ENCODE measurements at places on chromosomes 2 and 18.

DNA sequence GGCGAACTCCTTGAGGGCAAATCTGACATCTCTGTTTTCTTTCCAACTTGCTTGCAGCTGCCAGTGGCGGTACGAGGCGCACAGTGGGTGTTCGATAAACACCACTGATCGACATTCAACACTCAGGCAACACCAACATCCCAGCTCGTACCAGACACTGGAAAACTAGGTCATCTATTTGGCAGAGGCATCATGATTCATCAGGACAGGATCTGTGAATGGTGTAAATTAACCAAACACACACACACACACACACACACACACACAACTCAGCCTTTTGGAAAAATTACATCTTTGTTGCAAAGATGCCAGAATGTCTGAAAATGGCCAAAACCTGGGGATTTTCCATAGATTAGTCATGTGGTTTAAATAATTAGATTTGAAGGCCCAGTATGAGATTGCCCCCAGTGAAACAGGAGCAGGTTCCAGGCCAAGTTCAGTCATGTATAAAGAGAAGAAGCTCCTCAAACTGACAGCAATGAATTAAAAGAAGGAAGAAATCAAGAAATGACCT lies 150.5 kb upstream of the NCKAP5 start:
- DNase-seq = no peak

GRCh38 chr2:88600038-88600465 lies 27.2 kb downstream of the EIF2AK3 start:
- peak; percentile 69 for DNase-seq

DNA sequence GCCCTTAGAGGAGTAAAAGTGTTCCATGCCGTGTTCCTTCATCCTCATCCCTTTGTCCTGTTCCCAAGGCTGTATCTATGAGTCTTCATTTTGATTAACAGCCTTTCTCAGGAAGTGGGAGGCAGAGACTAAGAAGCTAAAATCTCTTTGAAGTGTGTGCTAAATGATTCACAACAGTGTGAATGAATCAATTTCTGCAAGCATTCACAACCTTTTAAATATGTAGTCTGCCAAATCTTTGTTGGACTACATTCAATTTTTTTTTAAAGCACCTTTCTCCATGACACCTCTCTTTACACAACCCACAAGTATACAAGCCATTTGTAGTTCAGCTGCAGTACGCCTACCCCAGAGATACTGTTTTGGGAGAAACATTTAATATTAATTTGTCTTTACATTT lies 408.6 kb upstream of the FANCL start:
- DNase-seq = no peak

- DNase-seq = no peak
These were observed 119.7 kb downstream of the GAREM1 start for GRCh38 chr18:32351032-32351431.

GRCh38 chr2:71243634-71244301 lies 16.9 kb upstream of the PAIP2B start:
- DNase-seq = no peak

DNA sequence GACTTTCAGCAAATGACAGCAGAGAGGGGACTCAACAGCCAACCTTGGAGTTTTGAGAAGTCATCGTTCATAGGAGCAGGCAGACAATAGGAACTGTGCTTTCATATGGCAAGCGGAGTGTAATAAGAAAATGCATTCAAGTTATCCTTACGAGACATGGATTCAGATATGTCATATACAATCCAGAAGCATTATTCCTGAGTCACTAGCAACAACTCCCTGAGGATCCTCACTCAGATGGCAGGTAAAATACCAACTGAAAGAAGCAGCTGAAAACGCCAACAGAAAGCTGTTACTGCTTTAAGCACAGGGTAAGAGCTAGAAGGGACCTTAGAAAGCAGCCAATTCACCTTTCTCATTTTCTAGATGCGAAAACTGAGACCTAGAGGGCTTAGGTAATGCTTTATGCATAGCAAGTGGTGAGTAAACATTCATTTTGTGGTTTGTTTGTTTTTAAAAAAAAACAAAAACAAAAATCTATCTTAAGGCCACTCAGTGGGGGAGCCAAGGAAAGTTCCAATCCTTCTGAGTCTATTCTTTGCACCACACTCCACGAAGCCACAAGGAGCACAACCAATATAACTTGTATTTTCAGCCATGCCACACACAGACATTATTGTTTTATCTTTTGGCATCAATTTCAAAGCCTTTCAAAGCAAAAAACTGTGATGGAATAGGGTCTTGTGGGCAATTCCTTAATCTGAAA lies 89.1 kb upstream of the RIOK3 start:
- no peak for DNase-seq

DNA sequence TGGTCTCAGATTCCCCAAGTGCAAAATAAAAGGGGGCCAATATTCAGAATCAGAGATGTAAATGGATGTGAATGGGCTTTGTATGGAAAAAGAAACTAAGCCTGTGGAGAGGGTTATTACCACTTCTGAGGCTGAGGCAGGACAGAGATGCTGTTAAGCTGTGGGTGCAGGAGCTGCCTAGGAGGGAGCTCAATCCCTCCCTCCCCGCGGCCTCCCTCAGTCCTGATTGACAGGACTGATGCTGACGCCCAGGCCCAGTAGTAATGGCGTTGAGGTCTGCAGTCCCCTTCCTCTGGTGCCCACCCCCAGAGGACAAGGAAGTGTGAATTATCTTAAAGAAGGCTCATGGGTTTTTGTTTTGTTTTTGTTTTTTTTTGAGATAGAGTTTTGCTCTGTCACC lies 40.4 kb downstream of the PSD4 start:
- DNase-seq = no peak

GRCh38 chr2:179559108-179559806 lies 294.6 kb upstream of the SESTD1 start:
- DNase-seq = no peak

GRCh38 chr2:105261061-105261460 lies 19.5 kb downstream of the GPR45 start:
- DNase-seq = no peak

GRCh38 chr2:227188292-227188691 lies 23.9 kb downstream of the COL4A3 start:
- DNase-seq = no peak

DNA sequence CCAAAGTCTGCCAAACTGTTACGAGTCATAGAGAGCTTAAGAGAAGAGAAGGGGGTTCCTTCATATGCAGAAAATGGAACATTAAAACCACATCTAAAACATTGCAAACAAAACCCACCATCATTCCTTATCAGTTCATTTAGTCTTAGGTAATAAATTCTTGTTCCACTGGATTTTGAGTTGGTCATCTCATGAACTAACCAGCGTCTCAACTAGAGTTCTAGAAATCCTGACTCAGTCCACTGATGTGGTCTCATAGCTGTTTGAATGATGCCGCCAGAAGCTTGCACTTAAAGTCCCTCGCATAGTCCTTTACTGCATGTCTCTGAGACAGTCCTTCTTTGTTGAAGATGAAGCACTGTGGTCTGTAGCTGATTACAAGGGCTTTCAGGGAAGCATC lies 15.0 kb upstream of the CAB39 start:
- no peak for DNase-seq

DNA sequence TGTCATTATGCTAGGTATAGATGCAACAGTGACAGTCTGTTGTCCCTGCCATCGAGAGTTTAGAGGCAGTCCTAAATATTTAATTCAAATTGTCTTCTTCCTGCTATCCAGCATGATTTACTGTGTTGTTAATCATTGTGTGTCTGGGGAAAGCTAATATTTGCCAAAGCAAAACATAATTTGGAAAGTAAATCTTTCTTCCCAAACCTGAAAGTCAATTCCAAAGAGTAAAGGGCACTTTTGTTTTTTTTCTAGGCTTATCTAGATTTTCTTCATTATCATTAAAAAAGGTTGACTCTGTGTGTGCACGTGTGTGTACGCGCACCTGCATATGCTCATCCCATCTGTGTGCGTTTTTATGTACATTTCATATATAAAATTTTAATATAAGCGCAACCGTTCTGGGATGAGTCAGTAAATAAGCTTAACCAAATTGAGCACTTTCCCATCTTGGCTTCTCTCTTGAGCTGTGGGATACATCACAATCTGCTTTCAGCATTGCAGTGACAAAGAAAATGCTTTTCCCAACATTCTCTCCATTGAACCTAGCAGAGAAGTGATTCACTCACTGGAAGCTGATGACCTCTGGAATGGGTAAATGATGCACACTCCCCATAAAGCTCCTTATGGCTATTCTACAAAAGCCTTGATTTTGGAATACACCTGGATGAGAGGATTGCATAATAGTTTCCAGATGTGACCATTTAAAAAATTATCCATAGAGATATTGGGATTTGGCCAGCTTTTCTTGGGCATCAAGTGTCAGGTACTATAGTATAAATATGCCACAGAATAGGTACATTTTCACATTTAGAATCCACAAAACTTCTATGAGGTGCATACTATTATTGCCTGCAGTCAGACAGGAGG lies 488.4 kb downstream of the ADCYAP1 start:
- no peak for DNase-seq

- DNase-seq = no peak
These were observed 66.7 kb upstream of the LPIN2 start for GRCh38 chr18:3079653-3080052.

GRCh38 chr2:228681426-228681825 lies 499.9 kb upstream of the SPHKAP start:
- no peak for DNase-seq

DNA sequence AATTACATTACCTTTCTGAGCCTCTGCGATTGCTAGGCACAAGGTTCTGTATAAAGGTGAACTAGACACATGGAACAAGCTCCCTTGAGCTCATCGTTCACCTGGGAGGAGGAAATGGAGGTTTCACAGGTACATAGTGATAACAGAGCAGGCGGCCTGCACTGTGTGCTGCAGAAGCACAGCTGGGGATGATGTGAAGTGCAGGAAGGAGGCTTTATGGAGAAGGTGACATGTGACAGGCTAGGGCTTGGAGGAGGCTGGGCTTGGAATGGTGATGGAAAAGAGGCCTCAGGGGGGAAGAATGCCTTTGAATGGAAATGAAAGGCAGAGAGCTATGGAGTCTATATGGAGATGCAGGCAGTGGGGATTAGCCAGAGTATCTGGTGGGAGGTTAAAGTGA lies 22.9 kb downstream of the MARCHF4 start:
- no peak for DNase-seq

DNA sequence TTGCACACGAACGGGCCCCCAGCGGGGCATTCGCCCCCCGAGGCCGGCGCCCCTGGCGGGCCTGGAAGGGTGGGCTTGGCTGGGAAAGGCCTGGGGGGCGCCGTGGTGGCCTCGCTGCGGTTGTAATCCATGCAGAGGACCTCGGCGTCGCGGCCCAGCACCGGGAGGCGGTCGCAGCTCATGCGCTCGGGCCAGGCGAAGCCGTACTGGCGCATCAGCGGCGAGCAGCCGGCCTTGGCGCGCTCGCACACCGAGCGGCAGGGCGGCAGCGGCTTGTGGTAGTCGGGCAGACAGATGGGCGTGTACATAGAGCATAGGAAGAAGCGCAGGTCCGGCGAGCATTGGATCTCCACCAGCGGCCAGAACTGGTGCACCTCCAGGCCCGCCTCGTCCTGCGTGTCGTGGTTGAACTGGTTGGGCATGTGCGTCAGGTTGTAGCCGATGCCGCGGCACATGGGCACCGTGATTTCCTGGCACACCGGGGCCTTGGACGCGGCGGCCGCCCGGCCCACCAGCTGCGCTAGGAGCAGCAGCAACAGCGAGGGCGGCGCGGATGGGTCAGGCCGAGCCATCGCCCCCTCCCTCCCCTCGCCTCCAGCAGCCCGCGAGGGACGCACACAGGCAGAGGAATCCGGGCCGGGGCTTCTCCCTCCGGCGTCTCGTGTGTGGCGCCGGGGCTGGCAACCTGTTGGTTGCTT lies 1.4 kb downstream of the FZD5 start:
- peak; percentile 33 for DNase-seq

GRCh38 chr2:40208463-40208862 lies 243.4 kb downstream of the SLC8A1 start:
- DNase-seq = no peak

- DNase-seq = no peak
These were observed 330.5 kb downstream of the AGAP1 start for GRCh38 chr2:235824331-235824730.

DNA sequence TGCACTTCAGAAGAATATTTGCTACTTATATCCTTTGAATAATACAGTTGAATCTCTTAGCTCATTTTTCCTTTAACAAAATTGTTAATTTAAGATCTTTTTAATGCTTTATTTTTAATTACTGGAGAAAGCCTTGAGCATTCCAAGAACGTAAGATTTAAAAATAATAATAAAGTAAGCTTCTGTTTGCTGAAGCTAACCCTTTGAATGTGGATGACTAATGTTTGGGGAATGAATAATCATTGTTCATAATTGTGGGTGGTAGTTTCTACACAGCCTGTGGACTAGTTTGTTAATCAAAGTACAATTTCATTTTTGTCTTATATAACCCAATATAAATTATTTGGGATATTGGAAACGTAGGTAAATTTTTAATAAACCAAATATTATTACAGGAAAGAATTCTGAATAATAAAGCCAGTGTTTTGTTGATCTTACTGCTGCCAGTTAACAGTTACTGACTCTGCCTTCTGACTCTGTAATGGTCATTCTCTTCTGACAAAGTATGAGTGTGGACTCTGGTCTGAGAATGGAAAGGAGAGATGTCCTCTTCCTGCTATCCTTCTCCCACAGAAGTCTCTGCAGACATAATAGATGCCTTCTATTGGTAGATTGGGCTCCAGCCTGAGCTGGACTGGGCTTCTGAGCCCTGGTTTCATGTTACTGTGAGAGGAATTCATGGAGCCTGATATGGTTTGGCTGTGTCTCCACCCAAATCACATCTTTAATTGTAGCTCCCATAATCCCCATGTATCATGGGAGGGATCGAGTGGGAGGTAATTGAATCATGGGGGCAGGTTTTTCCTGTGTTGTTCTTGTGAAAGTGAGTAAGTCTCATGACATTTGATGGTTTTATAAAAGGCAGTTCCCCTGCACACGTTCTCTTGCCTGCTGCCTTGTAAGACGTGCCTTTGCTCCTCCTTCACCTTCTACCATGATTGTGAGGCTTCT lies 292.7 kb upstream of the SLC39A10 start:
- DNase-seq = no peak

All from HEK293T (cell line).